ENCODE measurements at places on chromosomes 12 and 14.

DNA sequence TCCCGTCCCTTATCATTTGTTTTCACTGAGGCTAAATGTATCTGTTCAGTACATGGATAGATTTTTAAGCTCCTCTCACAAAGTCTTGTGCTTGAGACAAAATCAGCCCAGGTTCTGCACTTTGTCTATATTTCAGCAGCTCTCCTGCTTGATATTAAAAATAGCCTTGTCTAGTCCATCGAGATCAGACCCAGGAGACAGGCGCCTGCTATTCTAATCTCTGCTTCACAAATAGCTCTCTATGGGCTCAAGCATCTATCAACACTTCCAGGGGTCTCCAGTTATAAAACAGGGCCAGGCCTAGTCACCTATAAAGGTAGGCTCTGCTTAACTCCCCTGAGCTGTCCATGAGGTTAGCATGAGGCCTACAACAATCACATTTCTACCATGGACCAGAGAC, 62.5 kb downstream of the ZFP36L1 start:
- DNase-seq, result no peak

DNA sequence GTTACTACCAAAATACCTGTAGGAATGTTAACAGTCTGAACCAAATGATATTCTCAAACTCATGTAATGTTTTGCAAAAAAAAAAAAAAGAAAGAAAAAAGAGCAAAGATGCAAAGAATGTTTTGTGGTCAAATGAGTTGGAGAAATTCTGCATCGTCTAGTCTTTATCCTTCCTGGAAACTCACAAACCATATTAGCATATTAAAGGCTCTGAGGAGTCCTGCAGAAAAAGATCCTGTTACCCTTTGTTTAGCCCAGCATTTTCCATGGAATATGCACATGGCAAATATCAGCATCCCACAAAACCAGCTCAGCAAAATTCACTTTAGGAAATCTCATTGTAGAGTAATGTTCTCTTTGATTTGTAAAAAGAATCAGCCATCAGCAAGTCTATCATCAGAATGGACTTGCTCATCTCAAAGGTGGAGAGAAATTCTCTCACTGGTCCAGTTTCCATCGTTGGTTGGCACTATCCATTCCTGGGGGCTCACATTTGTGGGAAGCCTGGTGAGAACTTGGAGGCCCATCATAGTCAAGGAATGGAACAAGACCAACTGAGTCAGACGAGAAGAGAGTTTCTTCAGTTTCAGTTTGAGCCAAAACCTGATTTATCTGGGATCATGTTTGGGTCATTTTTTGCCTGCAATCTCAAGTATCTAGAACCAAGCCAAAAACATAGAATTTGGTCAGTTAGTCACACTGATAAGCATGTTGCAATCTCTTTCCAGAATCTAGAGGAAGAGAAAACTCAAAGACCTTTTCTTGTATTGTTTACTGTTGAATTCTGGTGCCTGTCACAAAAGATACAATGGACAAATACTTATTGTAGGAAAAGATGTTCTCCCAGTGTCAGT, 129.8 kb downstream of the TBX5 start:
- no peak for DNase-seq

GRCh38 chr14:50399251-50400032, 2.8 kb upstream of the CDKL1 start:
- peak; percentile 76 for DNase-seq

DNA sequence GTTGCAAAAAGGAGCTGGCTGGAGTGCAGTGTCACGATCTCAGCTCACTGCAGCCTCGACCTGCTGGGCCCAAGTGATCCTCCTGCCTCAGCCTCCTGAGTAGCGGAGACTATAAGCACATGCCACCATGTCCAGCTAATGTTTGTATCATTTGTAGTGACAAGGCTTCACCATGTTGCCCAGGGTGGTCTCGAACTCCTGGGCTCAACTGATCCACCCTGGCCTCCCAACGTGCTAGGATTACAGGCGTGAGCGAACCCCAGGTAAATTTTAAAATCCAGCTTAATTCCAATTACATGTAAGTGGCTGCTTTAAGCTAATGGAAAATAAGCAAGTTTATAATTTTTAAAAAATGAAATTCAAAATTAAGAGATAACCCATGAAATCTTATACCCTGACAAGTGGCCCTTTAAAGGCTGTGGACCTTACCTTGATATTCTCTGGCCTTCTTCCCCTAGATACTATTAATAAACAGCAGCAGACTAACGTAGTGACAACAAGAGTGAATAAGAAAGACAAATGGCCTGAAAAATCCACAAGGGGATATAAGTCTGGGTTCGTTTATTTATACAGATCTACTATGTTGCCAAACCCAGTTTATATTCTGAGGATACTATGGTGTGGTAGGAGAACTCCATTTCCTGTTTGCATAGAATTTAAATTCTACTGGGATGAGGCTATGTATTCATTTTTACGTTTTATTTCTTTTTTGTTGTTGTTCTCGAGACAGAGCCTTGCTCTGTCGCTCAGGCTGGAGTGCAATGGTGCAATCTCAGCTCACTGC, 25.6 kb upstream of the SLC2A3 start:
- DNase-seq, result no peak

DNA sequence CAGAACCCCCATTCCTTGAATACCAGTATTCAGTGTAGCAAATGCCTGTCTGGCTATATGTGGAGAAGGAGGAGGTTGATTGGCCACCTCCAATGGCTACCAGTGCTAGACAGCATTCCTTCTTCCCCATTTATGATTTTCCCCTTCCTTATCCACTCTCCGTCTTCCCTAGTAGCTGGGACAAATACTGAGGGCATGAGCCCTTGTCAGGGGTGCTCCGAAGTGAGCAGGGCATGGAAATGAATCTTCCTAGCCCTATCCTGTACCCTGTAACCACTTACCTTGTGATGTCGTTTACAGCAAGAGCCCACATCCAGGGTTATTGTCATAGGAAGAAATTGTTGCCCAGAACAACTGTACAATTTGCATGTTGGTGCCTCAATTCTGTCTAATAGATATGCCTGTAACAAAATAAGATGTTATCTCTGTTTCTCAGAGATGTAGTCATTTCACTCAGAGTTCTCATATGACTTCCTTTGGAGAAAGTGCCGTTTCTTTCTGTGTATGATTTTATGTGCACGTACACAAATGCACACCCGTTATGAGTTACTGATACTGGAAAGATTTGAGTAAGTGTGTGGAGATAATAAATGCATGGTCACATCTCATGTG, 423.7 kb downstream of the EGLN3 start:
- no peak for DNase-seq

GRCh38 chr14:93042968-93043940, 72.5 kb downstream of the ITPK1 start:
- no peak for DNase-seq

DNA sequence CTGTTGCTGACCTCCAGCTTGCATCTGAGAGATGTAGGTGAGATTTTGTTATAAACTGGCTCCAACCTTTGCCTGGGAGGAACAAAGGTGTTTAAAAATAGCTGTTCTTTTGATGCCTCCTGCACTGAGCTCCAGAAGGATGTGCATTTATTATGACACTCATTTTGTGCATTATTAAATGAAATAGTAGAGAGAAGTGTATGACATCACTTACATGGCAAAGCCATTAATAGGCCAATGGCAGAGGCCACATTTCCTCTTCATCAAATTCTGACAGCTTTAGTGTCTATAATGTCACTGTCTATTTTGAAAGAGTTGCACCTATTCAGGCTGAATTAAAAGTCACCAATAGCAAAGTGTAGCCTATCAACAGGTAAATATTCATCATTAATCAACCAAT, 564.6 kb downstream of the FLRT2 start:
- DNase-seq, result no peak

DNA sequence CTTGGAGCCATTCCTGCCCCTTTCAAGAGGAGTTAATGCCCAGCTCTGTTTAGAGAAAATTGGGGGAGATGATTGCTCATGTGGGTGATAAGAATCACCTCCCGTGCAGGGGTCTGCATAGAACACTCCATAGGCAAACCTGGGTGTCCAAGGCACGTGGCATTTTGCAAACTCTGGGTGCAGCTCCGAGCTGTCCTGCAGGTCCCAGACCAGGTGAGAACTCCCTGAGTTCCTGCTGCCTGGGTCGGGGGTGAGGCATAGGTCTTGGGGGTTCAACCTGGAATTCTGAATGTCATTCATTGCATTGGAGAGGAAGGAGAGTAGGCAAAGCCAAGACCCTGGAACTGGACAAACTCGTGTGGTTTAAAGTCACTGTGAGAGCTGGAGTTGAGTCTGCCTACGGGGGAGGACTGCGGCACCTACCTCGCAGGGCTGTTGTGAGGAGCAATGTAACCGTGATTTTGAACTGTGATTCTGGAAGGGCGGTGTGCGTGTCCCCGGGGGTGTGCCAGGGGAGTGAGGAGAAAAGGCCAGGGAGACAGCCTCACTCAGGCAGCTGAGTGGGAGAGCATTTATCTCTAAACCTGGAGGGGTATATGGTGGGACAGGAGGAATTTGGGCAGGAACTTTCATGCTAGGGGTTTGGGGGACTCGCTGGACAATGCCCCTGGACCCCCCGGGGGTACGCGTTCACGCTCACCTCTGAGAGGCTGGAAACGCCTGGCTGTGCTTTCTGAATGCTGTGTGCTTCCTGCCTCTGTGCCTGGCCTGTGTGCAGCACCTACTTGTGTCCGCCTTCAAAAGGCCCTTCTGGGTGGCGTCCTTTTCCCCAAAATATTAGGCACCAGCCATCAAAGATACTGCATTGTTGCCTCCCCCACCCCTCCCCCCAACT, 30.4 kb downstream of the MEG3 start:
- no peak for DNase-seq

DNA sequence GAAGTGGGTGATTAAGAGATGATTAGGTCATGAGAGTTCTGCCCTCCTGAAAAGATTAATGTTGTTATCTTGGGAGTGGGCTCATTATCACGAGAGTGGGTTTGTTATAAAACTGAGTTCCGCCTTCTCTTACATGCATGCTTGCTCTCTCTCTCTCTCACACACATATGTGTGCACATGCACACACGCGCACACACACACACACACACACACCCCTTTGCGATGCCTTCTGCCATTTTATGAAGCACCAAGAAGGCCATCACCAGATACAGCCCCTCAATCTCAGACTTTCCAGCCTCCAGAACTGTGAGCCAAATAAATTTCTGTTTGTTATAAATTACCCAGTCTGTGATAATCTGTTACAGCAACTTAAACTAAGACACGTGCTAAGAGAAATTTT, 5.7 kb upstream of the SLC41A2 start:
- DNase-seq, result no peak

DNA sequence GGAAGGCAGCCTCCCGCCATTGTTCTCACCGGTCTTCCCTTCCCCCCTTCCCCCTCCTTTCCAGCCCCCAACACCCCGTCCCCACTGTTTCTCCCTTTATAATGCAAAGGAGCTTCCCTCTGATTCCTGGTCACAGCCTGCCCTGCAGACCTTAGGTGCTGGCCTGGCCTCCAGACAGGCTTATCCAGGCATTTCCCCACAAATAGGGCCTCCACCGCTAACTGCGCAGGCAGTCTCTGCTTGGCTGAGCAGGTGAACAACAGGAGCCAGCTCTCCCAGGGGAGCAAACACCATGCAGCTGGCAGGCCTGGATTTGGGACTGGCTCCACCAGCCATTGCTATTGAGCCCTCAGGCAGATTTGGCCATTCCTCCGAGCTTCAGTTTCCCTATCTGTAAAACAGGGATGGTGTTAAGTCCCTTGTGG, 46.0 kb downstream of the SMIM41 start:
- peak; percentile 12 for DNase-seq

DNA sequence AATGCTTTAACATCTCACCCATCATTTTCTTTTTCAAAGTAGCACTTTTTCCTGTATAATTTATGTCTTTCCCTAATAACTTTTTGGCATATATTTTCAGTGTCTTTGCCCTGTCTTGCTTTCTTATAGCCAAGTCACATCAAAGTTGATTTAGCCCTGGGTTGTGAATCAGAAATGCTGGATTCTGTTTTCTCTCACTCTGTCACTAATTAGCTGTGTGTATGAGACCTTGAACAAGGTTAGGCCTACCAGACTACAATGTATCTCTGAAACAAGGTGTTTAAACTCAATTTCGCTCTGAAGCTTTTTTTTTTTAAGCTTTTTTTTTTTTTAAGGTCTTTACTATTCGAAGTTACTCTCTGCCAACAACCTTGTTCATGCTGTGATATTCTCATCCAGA, 25.7 kb downstream of the CNOT2 start:
- DNase-seq, result no peak

- DNase-seq, result no peak
Measured at GRCh38 chr12:90909069-90909770, 45.8 kb downstream of the CCER1 start.

GRCh38 chr12:21580748-21581516, 23.7 kb downstream of the GYS2 start:
- no peak for DNase-seq

DNA sequence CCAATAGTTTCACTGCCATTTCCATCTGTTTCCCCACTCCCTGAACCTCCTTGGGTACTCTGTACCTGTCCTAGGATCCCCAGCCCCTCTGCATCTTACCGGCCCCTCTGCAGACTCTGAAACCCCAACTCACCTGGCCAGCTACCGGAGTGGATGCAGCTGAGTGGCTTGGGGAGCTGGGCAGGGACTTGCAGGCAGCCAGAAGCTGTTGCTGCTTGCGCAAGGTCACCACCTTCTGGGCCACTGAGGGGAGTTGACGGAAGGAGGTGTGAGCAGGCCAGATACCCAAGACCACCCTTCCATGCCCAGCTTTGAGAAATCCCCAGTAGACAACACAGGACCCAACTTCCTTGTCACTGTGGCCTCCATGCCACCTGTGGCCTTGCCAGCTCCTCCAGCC, 6.3 kb downstream of the AGAP2 start:
- DNase-seq, result no peak

- DNase-seq, result no peak
Measured at GRCh38 chr12:116601933-116602810, 43.0 kb downstream of the MAP1LC3B2 start.

DNA sequence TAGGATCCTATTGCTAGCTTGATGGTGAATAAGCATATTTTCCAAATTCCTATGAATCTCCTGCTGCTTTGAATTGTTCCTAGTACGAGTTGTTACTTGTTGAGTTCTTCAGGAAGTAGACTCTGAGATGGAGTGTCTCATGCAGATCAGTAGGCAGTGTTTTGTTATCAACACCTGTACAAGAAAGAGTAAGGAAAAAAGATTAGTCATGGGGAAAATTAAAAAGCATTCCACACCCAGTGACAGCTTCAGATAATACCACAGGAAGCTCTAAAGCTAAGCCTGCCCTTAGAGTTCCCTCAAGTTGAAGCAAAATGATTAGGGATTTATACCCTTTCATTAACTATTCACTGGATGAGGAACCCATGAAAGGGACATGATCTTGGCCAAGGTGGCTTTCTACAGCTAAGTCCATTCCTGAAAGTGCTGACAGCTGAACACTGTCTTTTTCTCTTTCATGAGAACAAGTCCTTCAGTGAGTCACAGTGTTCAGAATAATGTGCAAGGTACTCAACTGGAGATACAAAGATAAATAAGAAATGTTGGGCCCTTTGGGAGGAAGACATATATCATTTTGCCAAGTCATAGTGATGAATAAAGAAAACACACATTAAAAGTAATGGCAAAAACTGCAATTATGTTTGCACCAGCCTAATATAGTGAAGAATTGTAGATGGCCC, 49.1 kb downstream of the CCER1 start:
- DNase-seq, result no peak

DNA sequence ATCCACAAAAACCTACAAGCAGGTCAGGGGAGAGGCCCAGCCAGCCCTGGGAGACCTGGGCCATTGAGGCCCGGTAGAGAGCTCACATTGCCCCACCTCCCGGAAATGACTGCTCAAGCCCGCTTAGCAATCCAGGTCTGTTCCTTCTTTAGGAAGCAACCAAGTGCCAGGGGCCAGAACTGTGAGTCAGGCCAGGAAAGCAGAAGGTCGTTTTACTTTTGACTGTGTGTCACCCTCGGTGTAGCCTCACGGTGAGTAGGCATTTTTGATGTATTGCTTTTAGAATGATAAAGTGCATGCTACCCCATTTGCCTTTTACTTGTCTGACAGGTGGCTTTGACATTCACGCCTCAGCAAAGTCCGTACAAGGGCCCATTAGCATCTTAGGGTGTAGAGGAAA, 25.4 kb upstream of the PWP1 start:
- no peak for DNase-seq
